Stimulated activated CD8-positive, alpha-beta memory T cell treated with anti-CD3 and anti-CD28 coated beads, Interleukin-4, amount 100 ng/mL, for 4 hours (primary cell): ENCODE measurements at places on chromosomes 6 and 20.

DNA sequence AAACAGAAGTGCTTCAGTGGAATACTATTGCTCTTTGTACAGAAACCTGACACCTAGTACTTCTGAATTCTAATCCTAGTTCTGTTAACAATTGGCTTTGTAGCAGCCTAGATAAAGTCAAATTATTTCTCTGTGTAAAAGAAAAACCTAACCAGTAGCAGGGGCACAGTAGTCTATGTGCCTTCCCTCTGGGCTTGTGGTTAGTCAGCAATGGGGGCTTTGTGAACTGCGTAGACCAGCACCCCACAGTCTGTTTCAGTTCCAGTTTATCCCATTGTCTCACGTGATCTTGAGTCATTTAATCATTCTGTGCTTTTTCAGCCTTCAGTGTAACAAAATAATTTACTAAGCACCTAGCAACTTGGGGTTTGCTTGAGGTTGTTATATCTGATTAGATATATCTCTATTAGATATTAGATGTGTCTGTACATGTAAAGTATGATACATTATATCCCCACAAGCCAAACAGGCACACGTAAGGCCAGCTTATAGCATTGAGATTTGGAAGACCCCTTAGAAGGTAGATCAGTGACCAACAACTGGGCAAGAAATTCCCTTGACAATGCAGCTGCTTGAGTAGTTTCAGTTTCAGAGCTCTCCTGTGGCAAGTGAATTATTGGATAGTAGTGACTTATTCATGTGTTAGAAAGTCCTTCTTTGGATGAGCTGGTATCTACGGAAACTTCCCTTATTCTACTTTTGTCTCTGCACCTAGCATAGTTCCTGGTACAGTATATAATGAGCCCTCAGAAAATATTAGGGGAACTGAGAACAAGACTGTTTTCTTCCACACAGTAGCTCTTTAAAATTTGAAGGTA is 27.9 kb upstream of the CCR6 start:
- no peak for DNase-seq

GRCh38 chr6:135159531-135159930 is 21.6 kb upstream of the MYB start:
- no peak for DNase-seq

- peak; percentile 63 for DNase-seq
Measured at GRCh38 chr6:34235307-34236130, 1.2 kb upstream of the HMGA1 start.

GRCh38 chr6:108565893-108566292 is 5.2 kb downstream of the FOXO3 start:
- DNase-seq = no peak

- DNase-seq = no peak
Measured at GRCh38 chr6:147759536-147759935, 251.0 kb downstream of the SAMD5 start.

DNA sequence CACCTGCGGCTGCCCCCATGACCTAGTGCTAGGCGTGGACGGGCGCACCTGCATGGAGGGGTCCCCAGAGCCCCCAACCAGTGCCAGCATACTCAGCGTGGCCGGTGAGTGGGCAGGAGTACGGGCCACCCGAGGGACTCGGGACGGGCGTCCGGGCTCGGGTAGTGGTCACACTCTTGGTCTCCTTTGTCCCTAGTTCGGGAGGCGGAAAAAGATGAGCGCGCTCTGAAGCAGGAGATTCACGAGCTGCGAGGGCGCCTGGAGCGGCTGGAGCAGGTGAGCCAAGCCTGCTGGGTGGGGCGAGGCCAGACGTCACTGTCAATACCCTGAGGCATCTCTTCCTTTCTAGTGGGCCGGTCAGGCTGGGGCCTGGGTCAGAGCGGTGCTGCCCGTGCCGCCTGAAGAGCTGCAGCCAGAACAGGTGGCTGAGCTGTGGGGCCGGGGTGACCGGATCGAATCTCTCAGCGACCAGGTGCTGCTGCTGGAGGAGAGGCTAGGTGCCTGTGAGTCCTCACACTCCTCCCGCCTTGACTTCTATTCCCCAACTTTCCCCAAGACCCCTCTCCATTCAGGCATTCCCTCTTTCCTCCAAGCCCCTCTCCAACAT is 2.9 kb downstream of the EGFL8 start:
- no peak for DNase-seq

DNA sequence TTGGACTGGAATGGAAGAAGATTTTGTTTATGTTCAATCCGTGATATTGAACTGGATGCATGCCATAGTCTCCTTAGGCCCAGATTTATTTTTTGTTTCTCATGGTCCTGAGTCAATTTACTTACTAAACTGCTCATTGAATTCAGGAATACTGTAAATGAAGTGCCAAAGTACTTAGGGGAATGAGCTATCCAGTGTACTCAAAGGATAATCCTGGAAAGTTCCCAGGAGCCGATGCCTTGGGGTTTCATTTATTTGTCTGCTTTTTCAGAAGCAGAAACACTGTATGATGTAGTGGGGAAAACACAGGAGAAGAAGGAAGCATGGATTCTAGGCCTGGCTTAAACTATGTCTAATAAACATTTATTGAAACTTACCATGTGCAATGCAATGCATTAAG is 56.1 kb upstream of the THEMIS start:
- DNase-seq = no peak

- DNase-seq = no peak
Measured at GRCh38 chr6:132968419-132968950, 154.1 kb downstream of the RPS12 start.

GRCh38 chr6:149963462-149964307 is at the start of gene ULBP1:
Gene ULBP1 (plus strand): TSS chr6:149963943. CDS start chr6:149964050, 107 bp downstream.
- DNase-seq = peak; percentile 57

DNA sequence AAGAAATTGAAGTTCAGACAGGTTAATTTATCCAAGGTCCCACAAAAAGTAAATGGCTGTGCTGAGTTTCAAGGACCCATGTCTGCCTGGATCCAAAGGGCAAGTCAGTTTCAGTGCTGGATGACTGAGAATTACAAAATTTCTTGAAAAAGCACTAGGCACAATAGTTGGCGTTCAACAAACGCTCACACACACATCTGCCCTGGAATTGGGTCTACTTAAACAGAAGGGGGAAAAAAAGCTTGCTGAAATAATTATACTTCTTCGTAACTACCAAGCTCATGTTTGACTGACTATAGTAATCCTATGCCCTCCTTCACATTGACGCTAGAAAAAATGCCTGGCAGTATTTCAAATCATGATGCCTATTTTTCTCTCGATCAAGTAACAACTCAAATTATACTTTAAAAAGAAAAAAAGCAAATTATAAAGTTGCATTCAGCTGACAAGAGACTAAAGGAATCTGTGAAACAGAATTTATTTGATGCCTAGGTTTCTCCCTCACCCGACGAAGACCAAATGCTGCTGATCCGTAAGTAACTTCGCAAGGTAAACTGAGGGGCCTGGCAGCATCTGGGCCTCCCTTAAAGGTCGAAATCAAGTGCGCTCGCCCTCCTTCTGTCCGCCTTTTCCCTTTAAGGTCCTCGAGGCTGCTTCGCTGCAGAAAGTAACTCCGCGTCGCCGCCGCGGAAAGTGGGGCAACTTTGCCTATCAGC is 650 bp upstream of the CD2AP start:
- DNase-seq = no peak

DNA sequence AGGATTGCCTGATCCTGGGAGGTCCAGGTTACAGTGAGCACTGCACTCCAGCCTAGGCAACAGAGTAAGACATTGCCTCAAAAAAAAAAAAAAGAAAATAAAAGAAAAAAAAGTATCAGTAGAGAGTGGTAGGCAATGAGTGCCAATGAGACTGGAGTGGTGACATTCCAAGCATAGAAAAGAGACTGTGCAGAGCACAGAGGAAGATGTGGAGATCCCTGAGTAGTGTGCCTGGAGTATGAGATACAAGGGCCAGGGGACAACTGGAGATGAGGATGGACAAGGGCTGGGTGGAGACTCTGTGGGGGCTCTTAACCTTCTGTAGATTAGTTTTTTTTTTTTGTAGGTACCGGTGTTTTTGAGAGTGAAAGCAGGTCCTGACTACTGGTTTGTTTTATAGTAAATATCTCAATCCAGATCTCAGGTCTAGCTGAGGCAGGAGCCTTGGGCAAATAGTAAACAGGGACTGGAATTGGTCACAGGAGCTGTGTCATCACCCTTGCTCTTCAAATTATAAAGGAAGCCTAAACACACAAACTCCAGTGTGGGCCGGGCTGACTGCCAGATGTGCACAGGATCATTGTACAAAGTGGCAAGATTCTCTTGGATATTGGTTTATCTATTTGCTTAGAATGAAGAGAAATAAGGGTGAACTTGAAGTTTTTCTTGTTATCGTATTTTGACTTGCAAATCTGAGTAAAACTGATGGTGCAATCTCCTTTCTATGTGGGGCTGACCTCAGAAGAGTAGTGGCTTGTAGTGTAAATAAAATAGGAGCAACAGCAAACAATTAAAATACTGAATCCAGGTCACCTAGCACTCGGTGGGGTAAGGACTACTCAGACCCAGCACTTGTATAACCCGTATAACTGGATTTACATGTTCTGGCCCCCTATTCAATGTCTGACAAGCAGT is 144.9 kb downstream of the SOX4 start:
- DNase-seq = no peak

DNA sequence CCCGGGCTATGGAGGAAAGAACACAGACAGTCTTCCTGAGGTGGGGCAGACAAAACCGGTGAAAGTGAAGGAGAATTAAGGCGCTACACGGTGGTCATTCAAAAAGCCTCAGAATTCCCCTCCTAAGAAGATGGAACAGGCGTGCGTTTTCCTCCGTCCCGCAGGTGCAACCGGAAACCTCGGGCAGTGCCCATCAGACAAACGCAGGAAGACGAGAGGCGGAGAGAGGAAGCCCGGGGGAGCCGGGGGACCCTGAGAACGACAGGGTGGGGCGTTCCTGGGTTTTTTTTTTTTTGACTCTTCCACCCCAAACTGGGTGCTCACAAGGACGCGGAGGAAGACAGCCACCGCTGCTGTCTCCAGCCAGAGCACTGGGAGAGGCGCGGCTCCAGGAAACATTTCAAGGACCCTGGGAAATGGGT is 25.4 kb downstream of the TTLL2 start:
- no peak for DNase-seq

GRCh38 chr6:122347751-122348150 is 51.7 kb upstream of the HSF2 start:
- no peak for DNase-seq

GRCh38 chr6:146087386-146087785 is 58.5 kb downstream of the GRM1 start:
- no peak for DNase-seq

GRCh38 chr6:12132351-12133222 is 120.5 kb downstream of the HIVEP1 start:
- no peak for DNase-seq

GRCh38 chr20:34887023-34887422 is 10.6 kb downstream of the ACSS2 start:
- DNase-seq = no peak

DNA sequence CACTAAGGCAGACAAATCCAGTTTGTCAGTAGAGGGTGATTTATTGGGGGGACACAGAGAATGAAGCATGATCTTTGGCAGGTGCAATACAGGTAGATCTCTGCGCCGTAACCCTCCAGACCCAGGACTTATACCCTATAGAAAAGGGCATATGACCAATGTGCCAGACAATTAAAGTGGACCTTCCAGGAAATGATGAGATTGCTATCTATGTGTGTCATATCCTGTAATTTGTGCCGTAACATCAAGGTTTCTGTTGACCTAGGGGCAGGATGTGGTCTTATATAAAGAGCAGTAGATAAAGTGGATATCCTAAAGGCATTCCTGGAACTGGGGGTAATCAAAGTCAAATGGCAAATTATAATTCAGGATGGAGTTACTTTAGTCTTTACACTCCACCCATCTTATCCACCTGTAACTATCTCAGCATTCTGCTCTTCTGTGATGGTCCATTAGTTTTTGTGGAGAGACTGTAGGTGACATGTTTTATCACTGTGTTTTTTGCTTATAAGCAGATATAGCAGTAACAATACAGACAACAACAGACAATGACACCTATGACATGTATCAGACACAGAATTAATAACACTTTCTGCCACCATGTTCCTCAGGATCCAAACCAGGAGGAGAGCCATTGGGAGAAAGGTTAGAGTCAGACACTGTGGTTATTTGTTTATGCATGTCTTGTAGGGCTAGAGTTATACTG is 43.1 kb upstream of the ZNF337 start:
- DNase-seq = no peak

DNA sequence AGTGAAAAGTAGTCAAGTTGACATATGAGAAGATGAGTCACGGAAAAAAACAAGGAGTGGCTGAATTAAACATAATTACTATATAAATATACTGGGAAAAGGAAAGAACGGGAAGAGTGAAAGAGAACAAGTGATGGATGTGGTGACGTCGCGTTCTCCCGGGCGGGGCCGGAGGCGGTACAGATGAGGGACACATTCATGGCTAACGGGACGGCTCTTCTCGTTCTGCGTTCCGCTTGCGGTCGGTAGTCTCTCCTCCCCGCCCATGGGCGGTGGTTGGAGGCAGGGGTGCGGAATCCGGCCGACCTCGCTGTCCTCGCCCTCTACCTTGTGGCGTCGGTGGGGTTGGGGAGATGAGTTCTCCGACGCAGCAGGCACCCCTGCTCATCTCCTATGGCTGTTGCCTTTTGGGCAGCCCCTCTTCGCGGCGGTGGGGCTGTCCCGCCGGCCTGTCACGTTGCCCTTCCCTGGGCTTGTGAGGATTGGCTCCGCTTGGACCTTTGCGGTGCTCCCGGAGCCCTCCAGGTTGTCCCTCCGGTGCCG is 22.5 kb downstream of the HLA-G start:
- DNase-seq = peak; percentile 14

DNA sequence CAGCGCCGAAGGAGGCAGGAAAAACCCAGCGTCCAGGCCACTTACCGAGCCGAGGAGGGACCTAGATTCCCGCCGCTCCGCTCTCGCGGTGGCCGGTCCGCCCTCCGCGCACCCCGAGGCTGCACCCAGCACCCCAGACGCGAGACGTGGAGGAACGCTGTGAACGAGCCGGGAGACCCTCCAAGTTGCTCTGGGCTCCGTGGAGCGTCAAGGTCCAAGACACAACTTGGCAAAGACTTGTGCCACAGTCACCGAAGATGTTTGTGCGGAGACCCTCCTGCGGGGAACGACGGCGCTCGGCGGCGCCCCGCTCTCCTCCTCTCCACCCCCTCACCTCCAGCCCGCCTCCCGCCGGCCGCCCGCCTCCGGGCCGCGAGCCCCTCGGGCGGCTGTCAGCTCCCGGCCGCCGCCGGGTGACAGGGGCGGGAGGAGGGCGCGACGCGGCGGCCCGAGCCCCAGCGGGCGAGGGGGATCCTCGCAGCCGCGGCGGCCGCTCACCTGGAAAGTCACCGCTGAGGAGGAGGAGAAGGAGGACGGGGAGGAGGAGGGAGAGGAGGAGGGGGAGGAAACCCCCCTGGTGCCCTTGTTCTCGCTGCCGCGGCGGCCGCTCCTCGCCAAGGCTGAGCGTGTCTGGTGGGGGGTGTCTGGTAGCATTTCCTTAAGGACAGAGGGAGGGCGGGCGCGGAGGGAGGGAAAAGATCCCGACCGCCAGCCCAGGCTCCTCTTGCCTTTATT is 637 bp upstream of the HIVEP2 start:
- peak; percentile 19 for DNase-seq

DNA sequence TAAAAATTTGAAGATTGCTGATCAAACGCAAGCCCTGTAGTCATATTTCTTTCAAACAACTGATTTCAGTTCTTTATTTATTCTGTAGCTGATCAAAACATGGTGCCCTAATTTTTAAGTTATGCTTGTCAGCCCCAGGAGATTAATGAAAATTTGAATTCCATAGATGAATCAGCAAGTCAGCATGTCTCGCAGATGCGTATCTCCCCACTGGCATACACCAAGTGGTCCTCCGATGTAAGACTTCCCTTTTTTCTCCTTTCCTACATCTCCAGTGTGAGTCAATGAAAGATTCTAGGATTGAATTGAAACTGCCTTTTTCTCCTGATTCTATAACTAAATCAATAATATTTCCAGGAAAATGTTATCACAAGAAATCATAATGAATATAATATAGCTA is 539.6 kb upstream of the NOX3 start:
- no peak for DNase-seq

GRCh38 chr6:74369556-74369993 is 673.6 kb downstream of the CD109 start:
- DNase-seq = no peak
